CD4-positive, alpha-beta T cell treated with Interleukin-17A for 1 hour (primary cell): ENCODE measurements at places on chromosomes 16 and 17.

DNA sequence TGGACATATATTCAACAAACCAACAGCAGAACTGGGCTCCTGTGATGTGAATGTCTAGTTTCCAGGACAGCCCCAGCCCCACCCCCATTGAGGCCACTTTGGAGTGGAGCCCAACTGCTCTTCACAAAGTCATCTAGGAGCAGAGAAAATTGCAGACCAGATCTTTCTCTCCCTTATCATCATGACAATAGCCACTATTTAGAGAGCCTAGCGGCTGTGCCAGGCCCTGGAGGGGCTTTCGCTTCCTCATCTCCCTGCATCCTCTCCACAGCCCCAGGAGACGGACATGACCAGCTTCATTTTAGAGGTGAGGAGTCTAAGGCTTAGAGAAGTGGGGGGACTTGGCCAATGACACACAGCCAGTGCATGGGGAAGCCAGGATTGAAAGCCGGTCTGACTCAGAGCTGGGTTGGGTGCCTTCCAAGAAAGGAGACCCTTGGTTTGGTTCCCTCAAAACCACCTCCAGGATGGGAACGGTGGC, 1.4 kb downstream of the PRSS8 start:
- DNase-seq: no peak

DNA sequence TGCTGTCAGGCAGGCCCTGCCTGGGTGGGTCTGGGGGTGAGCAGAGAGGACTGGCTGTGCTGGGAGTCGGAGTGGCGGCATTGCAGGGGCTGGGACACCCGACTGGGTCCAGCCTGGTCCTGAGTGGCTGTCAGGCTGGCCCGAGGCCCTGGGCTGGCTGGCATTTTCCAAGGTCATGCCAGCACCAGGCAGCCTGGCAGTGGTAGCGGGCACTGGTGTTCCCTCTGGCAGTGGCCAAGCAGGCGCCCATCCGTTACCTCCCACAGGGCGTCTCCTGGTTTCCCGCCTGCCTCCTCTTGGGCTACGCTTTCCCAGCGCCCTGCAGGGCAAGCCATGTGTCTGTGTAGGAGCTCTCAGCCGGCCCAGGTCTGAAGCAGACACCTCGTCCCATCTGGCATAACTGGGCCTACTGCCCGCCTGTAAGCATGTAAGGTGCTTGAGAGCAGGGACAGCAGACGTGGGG, 5.7 kb upstream of the PKMYT1 start:
- DNase-seq: no peak

GRCh38 chr17:8275421-8276290, 12.8 kb upstream of the RANGRF start:
- no peak for DNase-seq

DNA sequence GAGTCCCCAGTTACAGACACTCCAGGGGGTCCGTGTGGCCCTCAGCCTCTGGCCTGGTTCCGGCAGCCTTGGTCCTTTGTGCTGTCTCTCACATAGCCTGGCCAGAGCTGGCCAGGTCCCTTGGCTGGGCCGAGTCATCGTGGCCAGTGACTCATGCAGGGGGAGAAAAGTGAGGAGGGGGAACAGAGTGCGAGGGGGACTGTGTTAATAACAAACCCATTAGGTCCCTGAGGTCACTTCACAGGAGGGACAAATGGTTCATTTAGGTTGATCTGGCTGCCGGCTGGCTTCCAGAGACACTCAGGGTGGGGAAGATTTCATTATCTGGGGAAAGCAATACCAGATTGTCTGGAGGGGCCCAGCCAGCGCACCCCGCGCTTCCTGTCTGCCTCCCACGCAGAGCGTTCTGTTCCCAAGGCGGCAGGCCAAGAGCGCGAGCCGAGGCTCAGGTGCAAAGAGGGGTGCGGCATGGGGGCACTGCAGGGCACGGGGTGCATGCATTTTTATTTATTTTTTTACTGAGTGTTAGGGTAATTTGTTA, 223.1 kb downstream of the SEC14L1 start:
- DNase-seq: no peak

GRCh38 chr17:38958756-38959155, 8.4 kb downstream of the FBXO47 start:
- no peak for DNase-seq

DNA sequence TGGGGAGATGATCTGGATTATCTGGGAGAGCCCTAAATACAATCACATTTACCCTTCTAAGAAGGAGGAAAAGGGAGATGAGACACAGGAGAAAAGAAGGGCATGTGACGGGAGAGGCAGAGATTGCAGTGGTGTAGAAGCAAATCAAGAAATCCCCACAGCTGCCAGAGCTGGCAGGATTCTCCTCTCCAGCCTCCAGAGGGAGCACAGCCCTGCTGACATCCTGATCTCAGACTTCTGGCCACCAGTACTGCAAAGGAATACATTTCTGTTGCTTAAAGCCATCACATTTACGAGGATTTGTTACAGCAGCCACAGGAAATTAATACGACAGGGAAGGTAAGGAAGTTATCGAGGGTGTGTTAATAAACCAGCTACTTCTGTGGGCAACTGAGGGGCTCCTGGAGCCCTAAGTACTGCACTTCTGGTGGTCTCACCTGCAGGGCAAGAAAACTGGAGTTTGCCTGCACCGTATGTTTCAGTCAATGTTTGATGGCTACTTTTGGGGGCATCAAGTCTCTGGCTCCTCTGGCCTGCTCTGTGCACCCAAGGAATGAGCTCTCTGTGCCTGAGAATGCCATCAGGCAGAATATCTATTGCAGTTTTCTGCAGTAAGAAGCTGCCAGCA, 22.9 kb upstream of the CDH13 start:
- DNase-seq: no peak

GRCh38 chr17:56926704-56927103, 12.9 kb upstream of the TRIM25 start:
- DNase-seq: no peak

- no peak for DNase-seq
These were observed 77.1 kb downstream of the PRKCA start for GRCh38 chr17:66379544-66379943.

DNA sequence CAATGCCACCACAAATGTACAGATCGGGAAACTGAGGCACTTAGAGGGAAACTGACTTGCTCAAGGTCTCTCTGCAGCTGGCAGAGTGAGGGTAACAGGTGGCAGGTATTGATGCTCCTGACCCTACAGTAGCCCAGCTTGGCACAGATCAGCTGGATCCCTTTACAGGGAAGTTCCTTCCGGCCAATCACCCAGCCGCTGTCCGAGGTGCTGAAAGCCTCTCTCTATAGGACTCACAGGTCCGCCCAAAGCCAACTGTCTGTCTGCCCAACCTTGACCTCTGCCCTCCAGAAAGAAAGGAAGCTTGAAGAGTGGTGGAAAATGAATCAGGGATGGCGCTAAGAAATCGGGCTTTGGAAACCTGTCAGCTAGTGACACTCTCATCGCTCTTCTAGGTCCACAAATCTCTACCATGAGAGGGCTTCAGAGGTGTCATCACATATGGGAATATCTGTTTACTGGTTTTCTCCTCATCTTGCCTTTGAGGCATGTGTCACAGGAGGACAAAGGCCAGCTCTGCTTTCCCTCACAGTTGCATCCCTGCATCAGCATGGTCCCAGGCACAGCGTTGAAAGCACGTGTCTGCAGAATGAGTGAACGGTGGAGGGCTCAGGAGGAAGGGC, 246.2 kb downstream of the KATNIP start:
- DNase-seq: no peak

GRCh38 chr16:85514598-85515318, 98.4 kb upstream of the GSE1 start:
- DNase-seq: no peak

DNA sequence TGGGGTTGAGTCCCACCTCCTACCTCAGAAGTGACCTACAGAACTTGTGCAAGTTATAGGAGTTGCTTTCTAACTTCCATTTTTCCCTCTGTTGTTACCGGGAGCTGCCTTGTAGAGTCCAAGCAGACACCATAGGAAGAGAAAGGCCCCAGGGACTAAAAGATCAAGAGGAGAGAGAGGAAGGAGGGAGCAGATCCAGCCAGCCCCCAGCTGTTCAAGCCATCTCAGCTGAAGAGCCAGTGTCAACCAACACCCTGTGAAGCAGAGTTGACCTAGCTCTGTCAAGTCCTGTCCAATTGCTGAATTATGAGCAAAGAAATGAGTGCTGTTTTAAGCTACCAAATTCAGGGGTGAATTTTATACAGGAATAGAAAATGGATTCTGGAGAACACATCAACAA, 34.9 kb upstream of the CACNG4 start:
- DNase-seq: no peak

GRCh38 chr16:78072275-78072674, 27.2 kb upstream of the WWOX start:
- no peak for DNase-seq

DNA sequence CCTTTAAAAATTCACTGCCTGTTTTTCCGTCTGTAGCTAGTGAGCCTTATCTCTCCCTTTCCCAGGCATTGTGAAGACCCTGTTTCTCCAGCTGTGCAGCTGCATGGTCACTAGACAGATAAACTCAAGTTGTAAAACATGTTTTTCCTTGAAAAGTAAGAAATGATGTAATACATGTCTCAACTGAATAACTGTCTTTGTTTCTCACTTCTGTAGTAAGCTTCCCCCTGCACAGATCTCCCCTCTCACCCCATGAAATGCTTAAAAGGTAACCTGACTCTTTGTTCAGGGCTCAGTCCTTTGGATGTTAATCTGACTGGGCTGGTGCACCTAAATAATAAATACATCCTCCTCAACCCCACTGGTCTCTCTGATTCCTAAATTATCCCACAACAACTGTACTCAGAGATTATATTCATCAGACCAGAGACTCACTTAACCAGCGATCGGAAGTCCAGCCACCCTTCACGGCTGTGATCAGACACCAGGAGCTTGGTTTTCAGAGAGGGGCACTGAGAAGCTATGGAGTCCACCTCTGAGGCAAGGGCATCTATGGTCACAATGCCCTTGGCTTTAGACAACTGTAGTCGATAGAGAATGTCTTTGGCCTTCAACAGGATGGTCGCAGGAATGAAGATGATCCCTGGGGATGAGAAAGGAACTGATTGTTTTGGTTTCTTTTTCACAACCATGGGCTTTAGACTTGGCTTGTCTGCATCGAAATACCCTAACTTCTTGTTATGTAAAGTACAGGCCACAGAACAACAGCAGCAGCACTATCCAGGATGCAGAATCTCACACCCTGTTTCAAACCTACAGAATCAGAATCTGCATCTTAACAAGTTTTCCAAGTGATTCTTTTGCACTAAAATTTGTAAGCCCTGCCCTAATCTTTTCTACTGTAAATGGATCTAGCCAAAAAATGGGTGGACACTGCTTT, 15.4 kb downstream of the ACSM1 start:
- DNase-seq: no peak

- DNase-seq: peak; percentile 16
These were observed 65.7 kb downstream of the ARSG start for GRCh38 chr17:68356949-68357455.

DNA sequence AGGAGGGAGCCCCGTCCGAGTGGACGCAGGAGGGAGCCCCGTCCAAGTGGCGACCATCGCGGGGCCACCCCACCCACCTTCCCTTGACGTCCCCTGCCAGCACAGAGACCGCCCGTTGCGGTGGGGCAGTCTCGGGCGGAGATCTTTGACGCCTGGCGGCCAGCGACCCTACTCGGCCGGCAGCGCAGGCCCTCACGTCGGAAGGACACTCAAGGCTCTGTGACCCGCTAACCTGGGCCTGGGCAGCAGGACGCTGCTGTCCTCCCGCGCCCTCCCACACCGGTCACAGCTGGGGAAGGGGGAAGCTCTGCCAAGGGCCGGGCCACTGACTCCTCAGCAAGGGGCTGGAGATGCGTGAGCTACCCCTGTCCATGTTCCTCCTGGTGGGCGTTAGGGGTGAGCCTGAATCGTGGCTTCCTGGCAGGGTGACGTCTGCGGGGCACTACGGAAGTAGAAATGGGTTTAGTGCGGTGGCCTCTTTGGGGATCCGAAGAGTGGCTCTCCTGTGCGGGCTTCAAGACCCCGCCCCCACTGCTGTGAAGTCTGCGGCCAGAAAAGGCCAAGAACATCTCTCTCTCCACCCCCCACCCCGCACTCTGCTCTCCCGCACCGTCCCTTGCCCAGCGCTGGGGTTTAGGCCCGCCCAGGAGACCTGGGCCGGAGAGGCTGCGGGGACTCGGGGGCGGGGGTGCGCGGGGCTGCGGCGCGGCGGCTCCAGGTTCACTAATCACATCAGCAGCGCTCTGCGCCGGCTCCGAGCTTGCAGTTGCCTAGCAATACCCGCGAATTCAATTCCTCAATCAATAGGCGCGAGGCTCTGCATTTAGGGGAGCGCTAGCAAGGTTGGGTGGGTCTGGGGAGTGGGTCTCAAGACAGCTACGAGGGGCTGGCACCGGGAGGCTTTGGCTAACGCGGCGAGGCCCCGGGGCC, 5.8 kb downstream of the CBX8 start:
- DNase-seq: no peak

DNA sequence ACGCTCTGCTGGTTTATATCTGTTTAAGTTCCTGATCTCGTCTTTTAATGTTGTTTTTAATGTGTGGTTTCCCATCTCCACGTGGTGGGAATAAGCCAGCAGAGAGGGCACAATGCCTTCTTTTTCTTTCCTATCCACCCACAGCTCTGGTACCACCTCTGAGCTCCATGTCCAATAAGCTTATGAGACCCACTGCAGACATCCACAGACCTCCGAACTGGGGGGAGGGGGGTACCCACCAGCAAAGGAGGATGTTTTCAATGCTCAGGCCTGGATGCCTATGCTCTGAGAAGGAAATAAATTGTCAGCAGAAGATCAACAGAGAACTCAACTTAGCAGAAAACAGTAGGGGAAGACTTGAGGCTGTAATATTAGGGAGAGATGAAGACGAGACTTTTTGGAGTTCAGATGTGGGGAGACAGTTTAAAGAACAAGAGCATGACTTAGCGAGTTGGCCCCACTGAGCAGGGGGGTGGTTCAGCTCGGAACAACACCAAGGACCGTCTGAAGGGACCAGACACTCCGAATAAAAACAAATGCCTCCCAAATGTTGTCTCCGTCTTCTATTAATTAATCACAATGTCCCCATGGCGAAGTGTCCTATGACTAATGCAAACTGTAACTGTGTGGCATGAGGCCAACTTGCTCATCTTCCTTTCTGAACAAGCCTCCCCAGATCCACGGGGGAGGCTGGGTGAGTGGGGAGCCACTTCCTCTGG, 62.7 kb downstream of the GAS7 start:
- DNase-seq: no peak

GRCh38 chr17:81025065-81025740, 9.7 kb upstream of the BAIAP2 start:
- DNase-seq: no peak

GRCh38 chr16:16033208-16033717, 83.8 kb downstream of the ABCC1 start:
- peak; percentile 71 for DNase-seq

DNA sequence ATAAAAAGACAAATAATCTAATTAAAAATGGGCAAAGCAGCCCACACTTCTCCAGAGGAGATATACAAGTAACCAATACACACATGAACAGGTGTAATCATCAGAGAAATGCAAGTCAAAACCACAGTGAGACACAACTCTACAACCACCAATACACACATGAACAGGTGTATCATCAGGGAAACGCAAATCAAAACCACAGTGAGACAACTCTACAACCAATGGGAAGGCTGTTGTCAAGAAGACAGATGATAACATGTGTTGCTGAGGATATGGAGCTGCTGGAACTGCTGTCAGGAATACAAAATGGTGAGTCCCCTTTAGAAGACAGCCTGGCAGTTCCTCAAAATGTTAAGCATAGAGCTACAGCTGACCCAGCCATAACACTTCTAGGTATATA, 22.5 kb upstream of the ENGASE start:
- DNase-seq: no peak
